GM23248 (cell line): ENCODE measurements at places on chromosomes 7 and 10. TPM values are rescaled to one million over a fixed set of nuclear protein-coding genes. Genes with fewer than 3 reads are reported as not detected.

The C10orf53 gene
- polyA plus RNA-seq = not detected in 2 replicates

The RINT1 gene
- 24.1 and 24.7 TPM in 2 replicates for polyA plus RNA-seq

GRCh38 chr10:95267251-95267650, 23.6 kb downstream of the PDLIM1 start:
- DNase-seq = no peak

- DNase-seq = no peak
These were observed 3.0 kb downstream of the ASZ1 start for GRCh38 chr7:117424090-117424829.

- DNase-seq = no peak
These were observed 92.4 kb downstream of the CTTNBP2 start for GRCh38 chr7:117780832-117781231.

DNA sequence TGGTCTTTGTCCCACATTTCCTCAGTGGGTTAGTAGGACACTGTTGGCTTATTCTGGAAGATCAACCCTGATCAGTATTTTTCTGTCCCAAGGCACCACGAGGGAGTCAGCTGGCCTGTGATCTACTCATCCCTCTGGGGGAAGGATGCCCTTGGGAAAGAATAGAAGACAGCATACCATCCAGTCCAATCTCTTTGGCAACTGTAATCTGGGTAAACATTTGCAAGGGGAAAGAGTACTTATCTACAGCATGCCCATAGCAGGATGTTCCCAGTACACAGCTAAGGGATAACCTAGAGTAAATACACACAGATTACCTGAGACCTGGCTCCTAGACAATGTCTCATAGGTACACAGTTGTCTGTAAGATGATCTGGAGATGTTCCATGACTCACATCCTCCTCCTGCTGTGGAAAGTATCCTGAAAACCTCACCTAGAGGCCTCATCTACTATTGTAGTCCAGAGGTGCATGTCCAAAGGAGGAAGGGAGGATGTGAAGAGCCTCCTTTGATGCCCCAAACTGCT, 134.3 kb upstream of the VWC2 start:
- DNase-seq = no peak
